NCI-H524 (cell line): ENCODE measurements at places on chromosomes 7 and 10.

DNA sequence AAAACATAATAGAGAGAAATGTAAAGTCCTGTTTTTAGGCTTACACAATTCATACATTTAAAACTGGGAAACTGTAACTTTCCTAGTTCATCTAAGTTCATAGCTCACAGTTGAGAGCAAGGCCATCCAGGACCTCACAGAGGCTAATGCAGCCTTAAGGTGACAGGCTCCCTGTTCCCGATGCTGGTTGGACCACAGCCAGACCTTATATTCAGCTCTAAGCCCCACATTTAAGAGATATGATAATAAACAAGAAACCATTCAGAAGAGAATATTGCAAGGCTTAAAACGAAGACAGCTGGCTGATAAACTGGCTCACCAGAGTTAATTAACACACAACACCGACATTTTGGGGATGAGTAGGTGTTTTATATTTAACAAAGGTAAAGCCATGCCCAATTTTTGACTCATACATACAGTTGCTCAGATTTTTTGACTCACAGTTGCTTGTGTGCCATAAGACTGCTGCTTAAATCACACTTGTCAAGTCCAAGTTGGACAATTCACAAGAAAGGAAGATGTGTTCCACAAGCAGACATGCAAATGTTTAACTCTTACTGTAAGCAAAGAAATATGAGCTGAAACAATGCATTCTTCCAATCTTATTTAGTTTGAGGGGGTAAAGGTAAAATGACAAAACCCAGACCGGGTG is 41.1 kb upstream of the TMEM213 start:
- DNase-seq: no peak

DNA sequence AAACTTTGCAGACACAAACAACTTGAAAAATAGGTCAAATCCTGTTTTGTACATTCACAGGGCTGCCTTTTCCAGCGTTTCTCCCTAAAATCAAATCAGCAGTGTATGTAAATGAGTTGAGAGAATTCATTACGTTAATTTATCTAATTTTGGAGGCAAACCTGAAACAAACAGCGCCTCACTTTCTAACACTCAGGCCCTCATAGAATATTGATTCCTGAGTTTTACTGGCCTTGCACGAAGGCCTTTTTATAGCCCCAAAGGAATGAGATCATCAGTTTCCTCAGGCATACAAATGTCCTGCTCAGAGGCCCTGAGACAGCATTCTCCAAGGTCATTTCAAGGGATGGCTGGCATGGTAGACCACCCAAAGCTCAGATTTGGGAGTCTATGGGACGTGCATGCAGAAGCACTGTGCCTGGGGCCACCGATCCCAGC is 131.7 kb upstream of the CHST15 start:
- DNase-seq: no peak

DNA sequence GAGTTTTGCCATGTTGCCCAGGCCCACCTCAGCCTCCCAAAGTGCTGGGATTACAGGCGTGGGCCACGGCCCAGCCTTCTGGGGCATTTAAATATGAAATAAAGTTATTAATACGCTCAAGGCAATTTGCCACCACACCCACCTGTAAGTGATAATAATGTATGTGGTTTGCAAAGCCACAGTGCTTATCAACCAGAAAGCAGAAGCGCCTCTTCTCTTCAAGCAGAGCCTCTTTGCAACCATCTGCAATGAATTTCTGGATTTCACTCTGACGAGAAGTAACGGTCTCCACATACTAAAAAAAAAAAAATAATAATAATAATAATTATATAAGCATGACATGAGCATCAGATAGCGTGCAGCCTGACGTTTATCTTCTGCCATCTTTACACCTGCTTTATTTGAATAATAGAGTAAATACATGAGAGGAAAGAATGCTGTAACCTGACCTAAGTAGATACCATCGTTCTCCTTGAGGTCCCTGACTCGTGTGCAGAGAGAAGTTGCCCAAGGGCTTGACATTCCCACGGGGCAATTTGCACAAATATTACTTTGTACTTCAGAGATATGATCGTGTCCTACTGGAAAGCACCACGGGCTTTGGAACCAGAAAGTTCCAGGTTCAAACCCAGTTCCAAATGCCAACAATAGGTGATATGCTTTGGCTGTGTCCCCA is 34.0 kb downstream of the BRI3 start:
- no peak for DNase-seq

DNA sequence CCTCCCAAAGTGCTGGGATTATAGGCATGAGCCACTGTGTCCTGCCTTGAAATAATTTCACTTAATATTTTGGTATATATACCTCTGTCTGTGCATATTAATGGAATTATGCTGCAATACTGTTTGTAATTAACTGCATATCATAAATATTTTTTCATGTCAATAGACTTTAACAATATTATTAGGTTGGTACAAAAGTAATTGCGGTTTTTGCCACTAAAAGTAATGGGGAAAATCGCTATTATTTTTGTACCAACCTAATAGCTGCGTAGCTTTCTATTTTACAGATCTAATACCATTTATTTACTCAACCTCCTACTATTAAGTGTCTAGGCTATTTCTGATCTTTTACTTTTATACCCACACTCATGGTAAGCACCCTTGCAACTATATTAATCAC is 3.9 kb upstream of the PDE6C start:
- DNase-seq: no peak

- no peak for DNase-seq
Observed at GRCh38 chr7:114934086-114934485, 12.2 kb downstream of the MDFIC start.

DNA sequence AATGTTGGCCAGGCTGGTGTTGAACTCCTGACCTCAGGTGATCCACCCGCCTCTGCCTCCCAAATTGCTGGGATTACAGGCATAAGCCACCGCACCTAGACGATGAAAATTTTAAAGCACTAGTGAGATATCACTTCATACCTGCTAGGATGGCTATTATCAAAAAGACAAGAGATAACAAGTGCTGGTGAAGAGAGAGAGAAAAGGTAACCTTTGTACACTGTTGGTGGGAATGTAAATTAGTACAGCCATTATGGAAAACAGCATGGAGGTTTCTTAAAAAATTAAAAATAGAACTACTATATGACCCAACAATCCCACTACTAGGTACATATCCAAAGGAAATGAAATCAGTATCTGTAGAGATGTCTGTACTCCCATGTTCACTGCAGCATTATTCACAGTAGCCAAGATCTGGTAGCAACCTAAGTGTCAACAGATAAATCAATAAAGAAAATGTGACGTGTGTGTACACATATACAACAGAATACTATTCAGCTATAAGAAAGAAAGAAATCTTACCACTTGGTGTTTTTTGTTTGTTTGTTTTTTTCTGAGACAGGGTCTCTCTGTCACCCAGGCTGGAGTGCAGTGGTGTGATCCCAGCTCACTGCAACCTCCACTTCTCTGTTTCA is 12.5 kb downstream of the MMS19 start:
- no peak for DNase-seq

GRCh38 chr7:142868188-142868985 is 13.5 kb downstream of the EPHB6 start:
- DNase-seq: no peak

DNA sequence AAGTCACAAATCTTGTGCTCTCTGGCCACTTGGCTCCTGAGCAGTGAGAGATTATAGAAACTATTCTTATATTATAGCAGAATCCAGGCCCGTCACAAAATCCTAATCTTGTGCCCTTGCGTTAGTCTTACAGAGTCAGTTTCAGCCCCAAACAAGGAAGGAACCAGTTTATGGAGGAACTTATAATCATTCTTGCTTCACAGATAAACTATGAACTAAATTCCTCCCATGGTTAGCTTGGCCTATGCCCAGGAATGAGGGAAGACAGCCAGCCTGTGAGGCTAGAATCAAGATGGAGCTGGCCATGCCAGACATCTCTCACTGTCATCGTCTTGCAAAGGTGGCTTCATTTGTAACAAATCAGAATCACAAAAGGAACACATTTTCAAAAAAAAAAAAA is 199.7 kb upstream of the PITRM1 start:
- DNase-seq: no peak

DNA sequence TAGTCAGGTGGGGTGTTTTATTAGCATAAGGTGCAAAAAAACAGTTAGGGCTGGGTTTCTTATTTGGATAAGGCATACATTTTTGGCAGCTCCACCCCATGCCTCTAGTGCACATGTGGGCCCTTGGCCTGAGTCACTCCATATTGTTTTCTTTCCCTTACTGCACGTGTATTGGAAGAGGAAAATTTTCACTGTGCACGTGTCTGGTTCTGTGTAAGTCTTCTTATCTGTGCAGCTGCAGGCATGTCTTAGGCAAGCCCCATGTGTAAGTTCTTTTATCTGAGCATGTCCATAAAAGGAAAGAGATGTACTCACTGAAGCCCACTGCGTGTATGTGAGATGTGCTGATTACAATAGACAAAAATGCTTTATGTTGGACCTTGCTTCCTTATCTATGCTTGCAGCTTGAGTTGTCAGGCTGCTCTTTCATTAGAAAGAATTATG is 540.3 kb upstream of the IGFBP3 start:
- DNase-seq: no peak

DNA sequence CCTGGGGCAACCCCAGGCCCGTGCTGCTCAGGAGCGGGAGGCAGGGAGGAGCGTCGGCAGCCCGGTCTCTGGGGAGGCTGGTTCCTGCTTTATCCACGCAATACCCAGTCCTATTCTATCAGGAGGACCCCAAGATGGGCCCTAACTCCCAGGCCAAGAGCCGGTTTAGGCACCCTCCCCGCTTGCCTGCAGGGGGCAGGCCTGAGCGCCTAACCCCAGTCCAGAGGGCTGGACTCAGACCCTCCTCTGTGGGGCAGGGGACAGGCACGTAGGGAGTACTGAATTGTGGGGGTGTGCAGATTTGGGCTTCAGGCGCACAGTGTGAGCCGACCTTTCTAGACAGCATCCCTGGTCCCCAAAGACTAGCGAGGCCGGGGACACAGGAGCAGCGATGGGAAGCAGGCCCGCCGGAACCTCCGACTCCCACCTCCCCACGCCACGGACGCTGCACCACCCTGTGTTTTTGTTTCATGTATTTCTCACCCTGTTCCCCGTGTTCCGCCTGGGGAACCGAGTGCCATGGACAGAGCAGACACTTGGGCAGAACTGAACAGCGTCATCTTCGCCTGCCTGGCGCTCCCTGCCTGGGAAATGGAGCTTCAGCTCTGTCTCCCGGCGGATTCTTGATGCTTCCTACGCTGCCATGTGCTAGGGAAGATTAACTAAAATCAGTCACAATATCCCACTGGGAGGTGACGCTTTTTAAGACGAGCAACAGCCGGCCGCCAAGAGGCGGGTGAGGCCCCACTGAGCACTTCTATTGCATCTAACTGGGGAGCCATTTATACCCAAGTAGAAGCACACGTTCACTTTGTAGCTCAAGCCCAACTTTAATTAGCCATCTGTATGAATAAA is 5.3 kb downstream of the NUDT1 start:
- no peak for DNase-seq

DNA sequence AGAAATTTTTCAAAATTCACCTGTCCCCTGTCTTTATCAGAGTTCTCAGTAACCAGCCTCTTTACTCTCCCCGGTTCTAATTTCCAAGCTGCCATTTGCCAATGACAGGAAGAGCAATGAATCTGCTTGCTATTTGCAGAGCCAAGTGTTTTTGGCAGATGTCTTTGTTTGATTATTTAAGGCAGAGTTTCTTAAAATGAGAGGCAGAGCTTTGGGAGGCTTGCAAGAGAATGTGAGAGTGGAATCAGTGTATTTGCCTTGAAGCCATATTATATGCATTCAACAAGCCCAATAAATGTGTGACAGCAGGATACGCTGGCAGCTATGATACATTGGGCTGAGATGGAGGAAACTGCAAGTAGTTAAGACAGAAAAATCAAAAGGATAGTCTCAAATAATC is 196.5 kb downstream of the PHF14 start:
- DNase-seq: peak; percentile 67

- no peak for DNase-seq
Observed at GRCh38 chr7:69892790-69893189, 294.5 kb downstream of the AUTS2 start.

GRCh38 chr10:22911889-22912762 is 15.7 kb upstream of the ARMC3 start:
- DNase-seq: peak; percentile 58

- no peak for DNase-seq
Observed at GRCh38 chr10:92857904-92858514, 9.7 kb downstream of the EXOC6 start.

- no peak for DNase-seq
Observed at GRCh38 chr7:43674559-43675436, 54.5 kb downstream of the COA1 start.

DNA sequence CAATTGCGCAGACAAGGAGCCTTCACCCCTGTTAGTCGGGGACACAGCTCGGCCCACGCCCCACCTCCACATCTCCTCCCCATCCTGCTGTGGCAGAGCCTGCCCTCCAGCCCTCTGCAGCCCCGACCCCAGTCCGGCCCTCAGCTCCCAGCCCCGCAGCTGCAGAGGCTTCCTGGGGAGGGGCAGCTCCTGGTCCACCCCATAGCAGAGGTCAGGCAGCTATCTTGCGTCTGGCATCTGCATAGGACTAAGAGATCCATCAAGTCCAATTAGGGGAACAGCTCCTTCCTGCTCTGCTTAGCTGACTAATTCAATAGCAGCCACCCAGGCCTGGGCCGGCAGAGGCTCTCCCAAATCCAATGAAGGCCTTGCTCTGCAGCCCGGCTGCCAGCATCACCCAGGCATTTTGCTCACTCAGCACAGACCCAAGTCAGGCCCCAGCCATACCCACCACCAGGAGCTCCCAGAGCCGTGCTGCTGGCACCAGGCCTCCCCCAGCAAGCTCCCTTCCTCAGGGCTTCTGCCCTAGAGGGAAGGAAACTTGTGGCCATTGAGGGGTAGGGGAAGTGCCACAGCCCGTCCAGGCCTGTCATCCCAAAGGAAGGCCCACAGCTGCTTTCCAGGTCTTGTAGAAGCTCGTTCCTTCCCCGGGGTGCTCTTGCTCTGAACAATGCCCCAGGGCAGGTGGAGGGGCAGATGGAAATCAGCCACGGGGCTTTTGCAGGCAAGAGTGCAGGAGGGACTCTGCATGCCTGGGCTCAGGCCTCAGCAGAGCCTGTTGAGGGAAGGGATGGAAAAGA is 106.2 kb upstream of the RET start:
- DNase-seq: no peak

DNA sequence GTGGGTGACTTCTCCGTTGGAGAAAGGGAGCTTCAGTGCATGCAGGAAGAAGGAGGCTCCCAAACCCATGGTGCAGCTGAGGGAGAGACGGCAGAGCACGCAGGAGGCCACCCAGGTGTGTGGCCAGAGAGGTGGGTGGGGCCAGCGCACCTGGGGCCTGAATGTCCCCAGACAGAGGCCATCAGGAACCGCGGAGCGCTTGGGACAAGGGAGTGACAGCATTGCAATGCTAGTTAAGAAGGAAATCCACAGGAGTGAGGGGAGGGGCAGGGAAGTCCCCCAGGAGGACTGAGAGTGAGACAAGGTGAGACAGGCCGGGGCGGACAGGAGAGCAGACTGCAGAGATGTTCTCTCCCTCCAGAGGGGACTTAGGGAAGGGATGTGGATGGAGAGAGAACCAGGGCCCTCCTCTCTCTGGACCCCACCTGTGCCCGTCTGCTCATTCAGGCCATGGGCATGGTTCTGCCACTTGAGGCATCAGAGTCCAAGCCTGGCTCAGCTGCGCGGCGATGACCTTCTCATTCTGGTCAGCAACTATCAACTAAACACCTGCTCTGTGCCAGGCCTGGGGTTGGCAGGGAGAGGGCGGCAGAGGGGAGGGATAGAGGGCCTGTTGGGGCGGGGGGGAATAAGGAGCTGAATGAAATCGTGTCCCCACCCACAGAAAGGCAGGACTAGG is 69.4 kb upstream of the COL13A1 start:
- no peak for DNase-seq
